ENCODE measurements at places on chromosomes 11 and 22.

GRCh38 chr22:23237201-23237798 lies 57.0 kb downstream of the BCR start:
- no peak for DNase-seq

GRCh38 chr11:18721561-18722292 lies 4.3 kb downstream of the IGSF22 start:
- DNase-seq = peak; percentile 60

DNA sequence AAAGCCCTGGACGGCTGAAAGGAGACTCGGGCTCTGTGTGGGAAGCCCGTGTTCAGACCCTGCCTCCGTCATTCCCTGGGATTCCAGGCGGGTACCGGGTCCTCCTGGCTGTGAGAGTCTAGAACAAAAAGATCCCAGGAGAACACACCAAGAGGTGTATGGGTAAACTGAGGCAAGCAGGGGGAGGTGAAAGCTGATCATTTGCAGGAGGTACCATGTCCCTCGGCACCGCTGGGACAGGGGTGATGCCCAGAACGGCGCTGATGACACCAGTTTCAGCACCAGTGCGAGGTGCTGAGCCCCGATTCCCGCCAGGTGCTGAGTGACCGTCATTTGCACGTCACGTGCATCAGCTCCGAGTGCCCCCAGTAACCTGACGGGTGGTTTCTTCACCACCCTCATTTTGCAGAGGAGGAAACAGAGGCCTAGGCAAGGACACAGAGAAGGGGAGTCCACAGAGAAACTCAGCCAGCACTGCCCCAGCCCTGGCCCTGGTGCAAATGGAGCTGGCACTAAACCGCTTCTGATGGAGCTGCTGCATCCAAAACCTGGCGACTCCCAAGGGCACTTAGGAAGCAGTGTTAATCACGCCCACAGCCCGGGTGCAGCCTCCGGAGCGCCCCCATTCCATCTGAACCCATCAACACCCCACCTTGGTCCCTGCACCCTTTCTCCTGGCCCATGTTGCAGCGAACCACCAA lies 16.8 kb downstream of the MACROD1 start:
- DNase-seq = no peak

DNA sequence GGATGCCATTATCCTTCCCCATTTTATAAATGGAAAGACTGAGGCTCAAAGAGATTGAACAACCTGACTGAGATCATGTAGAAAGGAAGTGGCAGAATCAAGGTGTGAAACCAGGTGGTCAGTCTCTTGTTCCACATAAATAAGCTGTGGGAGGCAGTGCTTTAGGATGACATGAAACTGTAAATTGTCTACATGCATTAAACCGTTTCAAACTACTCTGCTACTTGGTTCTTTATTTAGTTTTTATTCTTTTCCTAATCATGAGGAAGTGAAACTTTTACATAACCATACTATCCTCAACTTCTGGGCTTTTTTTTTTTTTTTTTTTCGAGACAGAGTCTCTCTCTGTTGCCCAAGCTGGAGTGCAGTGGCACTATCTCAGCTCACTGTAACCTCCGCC lies 34.9 kb downstream of the CADM1 start:
- no peak for DNase-seq

- no peak for DNase-seq
Observed at GRCh38 chr11:38577769-38578168, 1979.7 kb upstream of the RAG2 start.

DNA sequence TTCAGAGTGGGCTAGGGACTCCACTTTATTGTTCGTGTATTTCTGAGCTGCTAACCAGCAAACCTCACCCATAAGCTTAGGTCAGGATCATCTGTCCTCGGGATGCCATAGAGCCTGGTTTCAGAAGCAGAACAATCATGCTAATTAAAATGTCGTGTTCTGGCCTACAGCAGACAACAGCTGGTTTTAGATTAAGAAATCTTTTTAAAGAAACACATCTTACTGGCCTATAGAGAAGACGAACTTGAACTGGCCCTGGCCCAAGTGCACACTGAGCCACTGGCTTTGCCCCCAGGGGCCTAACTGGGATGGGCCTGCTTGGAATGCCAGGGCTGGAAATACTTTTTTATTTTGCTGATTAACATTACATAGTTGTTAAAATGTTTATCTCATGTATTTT lies 63.2 kb downstream of the ALX4 start:
- DNase-seq = no peak

DNA sequence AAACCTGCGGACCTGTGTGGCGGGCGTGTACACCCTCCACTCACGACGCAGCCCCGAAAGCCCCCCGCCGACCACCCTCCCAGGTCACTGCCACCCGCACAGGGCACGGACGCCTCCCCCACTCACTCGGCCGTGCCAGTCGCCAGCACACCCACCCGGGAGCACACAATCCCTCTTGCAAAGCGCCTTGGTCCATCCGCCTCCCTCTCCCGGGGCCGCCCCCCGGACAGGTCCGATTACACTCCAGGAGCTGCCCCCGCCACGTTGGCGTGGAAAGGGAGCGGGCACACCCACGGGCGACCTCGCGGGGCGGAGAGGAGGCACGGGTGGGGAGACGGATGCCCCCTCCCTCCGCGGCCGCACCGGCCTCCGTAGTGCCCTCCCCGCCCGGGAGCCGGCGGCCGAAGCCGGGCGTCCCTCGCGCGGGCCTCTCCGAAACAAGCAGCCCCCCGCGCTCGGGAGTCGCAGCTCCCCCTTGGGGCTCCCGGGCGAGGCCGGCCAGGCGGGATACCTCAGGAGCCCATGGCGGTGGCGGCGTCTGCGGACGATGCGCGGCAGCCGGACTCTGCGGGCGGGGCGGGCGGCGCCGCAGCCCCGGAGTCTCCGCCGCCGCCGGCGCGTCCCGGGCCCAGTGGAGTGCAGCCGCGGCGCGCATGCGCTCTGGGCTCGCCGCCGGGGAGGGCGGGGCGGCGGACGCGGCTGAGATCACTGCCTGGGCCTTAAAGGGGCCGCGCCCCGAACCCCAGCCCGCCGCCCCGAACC lies at the start of gene TMEM184B:
Gene TMEM184B, minus strand, starts transcription at position 638 of the 762 bp plus-strand sequence. CDS start 25,049 bp downstream, outside the sequence.
- DNase-seq = peak; percentile 73

- no peak for DNase-seq
Observed at GRCh38 chr11:63551889-63552266, 11.3 kb downstream of the PLAAT2 start.

DNA sequence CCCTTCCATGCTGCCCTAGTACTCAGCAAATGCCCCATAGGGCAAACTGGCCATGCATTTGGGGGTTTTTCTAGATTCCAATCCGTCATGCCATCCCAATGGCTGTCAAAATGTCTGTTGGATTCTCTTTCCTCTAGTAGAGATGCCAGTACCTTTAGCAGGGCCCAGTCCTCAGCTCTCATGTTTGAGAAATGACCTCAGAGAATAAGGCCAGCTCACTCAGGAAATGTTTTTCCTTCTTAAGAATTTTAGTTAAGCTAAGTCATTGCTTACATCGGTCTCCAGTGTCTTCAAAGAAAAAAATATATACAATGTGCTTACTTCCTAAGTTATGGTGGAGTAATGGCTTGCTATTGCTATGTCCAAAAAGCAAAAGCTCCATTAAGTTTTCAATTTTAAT lies 14.1 kb upstream of the ALKBH3 start:
- DNase-seq = no peak

DNA sequence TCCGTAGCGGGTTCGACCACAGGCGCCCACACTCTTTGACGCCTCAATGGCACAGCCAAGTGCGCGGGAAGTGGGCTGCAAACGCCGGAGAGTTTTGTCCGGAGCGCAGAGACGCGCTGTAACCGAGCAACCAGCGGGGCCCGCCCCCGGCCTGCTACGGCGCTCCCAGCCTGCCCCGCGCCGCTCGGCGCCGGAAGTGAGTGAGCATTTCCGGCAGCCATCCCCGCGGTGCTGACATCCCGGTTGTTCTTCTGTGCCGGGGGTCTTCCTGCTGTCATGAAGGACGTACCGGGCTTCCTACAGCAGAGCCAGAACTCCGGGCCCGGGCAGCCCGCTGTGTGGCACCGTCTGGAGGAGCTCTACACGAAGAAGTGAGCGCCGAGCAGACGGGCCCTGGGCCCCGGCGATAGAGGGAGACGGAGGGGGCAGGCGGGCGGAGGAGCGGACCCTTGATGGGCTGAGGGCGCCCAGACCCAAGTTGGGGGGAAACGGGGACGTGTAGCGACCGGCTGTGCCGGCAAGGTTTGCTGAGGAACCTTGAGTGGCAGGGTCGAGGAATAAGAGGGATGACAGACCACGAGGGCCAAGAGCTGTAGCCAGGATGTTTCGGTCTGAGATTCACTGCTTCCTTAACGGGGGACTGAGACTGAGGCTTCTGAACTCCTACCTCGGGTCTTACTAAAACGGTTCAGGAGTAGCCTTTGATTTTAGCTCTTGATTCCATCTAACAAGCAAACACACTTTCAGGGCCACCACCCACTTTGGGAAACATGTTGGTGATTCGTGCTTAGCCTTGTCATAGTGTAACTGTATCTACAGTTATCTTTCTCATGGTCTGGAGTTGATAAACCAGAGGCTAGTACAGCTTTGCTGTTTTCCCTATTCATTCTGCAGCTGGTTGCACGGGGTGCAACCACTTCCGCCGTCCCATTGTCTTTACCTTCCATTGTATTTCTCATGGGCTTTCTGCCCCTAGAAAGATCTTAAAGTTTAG lies at the start of gene PSMD13:
Gene PSMD13, plus strand, starts transcription at position 203 of the 994 bp plus-strand sequence. Its CDS starts 74 bp downstream, at position 277.
- peak; percentile 81 for DNase-seq

DNA sequence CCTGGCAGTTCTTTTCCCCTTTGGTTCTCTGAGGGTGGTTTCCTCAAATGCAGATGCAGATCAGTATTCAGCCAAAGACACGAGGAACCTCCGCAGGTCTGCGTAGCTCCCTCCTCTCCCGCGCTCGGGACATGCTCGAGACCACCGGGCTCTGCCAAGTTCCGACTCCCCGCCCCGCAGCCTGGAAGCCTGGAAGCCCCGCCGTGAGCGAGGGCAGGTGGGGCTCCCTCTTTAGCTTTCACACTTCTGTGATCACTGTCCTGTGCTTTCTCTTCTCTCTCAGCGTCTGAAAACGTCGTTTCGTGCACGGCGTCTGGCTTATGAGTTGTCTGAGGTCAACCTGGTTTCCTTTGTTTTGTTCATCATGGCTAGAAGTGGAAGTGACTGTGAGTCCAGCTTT lies 26.6 kb downstream of the ZBED4 start:
- no peak for DNase-seq

All from kidney tubule cell (primary cell).